GM12878 (cell line): ENCODE measurements at places on chromosomes 7 and 10. TPM values are rescaled to one million over a fixed set of nuclear protein-coding genes. Genes with fewer than 3 reads are reported as not detected.

Gene NUTM2E
- total RNA-seq = 0.58 and 0.90 TPM in 2 replicates

DNA sequence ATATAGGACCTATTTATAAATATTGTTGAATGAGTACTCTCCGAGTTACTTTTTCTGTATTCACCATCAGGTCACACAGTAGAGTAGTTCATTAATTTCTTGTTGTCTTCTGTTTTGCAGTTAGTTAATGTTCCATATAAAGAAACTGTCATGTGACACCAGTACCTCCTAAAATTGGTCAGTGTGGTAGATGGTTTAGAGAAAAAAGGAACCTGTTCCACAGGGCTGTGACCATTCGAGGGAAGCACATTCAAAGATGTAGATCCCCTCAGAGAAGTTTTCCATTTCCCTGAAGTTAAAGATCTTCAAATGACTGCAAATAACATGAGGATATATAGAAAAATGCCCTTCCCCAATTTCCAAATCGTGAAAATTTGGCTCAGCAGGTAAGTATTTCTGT, 45.7 kb downstream of the PRPF18 start:
- peaks cover 3% of the 10 kb centered on the region; the same call in 1 of the 2 replicates for H3K36me3 ChIP-seq
- no peaks in the 10 kb centered on the region for H3K4me1 ChIP-seq
- DNase-seq = no peak
- no peak overlapping the region for H3K27ac ChIP-seq

- H3K27me3 ChIP-seq = no peaks in the 10 kb centered on the region
- H3K4me1 ChIP-seq = no peaks in the 10 kb centered on the region
Observed at GRCh38 chr7:87107949-87108776, 44.1 kb upstream of the DMTF1 start.

- H3K4me1 ChIP-seq = no peaks in the 10 kb centered on the region
- no peaks in the 10 kb centered on the region for H3K27me3 ChIP-seq
Observed at GRCh38 chr7:4162884-4163564, 519.1 kb upstream of the FOXK1 start.

DNA sequence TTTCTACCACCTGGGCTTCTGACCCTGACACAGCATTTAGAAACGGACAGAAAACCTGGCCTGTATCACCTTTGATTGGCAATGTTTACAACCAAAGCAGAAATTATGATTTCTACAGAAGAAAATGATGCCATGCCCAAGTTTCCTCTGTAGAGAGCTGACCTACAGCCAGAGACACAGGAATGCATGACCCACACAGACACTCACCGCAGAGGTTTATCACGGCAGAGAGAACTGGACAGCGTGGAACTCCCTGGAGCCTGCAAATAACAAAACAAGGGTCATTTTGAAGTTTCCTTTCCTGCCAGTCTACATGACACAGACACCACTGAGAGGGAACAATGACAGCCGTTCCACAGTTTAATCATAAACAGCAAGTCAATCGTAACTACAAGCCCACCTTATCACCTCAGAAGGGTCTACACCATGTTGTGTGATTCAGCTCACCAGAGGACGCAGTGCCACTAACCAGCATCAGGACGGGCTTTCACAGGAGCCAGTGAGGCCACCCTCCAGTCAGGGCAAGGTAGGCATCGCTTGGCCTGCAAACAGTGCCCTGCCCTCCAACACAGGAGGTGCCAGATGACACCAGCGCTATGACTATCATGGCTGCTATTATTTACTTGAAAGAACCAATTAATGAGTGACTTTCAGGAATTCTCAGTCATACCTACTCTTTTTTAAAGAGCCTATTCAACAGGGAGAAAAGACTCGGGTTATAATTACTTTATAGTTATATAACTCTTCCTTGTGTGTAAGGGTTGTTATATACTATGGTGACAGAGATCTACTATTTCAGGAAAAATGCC, 139.9 kb downstream of the TNS3 start:
- H3K36me3 ChIP-seq = no peaks in the 10 kb centered on the region
- no peak overlapping the region for H3K4me3 ChIP-seq
- no peak for DNase-seq
- no peaks in the 10 kb centered on the region for H3K4me1 ChIP-seq
- H3K27ac ChIP-seq = no peak overlapping the region
- no peaks in the 10 kb centered on the region; the same call in 1 of the 2 replicates for H3K27me3 ChIP-seq

- H3K27ac ChIP-seq = no peak overlapping the region
- no peaks in the 10 kb centered on the region for H3K36me3 ChIP-seq
- H3K27me3 ChIP-seq = peaks cover 2% of the 10 kb centered on the region
- H3K4me1 ChIP-seq = no peaks in the 10 kb centered on the region
- no peak for DNase-seq
Observed at GRCh38 chr10:78808736-78809367, 259.9 kb upstream of the ZMIZ1 start.

DNA sequence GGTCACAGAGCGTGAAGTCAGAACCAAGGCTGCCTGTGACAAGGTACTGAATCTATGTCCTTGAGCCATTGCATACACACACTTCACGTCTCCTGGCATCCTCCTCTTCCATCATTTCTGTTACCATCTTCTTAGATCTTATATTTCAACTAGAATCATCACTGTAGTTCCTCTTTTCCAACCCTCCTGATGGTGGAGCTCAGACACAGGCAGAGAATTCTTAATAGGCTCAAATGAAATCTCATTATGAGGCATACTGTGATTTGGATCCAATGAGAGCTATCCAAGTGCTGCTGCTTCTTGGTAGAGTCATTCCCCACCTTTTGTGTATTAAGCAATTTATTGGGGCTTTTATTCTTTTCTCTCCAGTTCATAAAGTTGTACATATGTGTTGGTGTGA, 113.2 kb downstream of the CALCR start:
- H3K27me3 ChIP-seq = no peaks in the 10 kb centered on the region
- no peak overlapping the region for H3K4me3 ChIP-seq
- DNase-seq = no peak

DNA sequence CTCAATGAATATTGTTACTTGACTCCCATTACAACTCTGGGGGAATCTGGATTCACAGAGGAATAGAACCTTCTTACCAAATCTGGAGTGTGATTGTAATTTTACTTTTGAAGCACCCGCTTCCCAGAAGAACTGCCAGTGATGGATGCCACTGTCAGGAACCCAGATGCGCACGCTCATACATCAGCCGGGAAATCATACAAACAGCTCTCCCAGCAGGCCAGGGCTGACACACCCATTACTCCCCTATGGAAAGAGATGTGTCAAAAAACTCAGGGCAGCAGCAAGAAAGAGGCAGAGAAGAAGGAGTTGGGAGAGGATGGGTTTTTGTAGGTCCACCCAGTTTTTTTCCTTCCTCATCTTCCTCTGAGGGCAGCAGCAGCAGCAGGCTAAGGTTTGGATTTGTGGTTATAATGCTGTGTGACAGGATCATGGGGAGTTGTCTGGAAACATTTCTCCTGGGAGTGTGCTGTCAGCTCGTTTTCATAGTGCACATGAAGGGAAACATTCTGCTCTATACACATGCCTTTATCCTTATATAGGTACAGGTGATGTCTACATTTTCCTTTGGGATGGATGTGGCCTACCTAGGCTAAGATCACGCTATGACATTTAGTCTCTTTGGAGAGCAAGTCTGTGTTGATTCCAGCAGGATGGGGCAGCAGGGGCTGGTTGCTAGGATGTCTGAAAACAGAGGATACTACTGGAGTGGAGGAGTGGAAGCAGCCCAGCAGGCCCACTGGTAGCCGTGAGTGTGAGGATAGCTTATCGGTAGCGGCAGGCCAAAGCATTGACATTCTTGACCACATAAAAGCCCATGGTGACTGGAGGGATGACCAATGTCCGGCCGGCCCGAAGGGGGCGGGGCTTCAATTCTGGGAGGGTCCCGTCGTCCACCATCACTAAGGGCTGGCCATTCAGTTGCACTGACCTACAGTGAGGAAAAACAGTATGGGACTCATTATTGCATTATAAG, 12.4 kb upstream of the HPS1 start:
- H3K4me1 ChIP-seq = no peaks in the 10 kb centered on the region
- no peak for DNase-seq
- no peaks in the 10 kb centered on the region for H3K36me3 ChIP-seq

Gene SH2D4B
- 0.13 and 0.19 TPM in 2 replicates for total RNA-seq

GRCh38 chr10:60186315-60187071, 203.2 kb downstream of the ANK3 start:
- H3K4me1 ChIP-seq = no peaks in the 10 kb centered on the region
- H3K27ac ChIP-seq = no peak overlapping the region
- no peaks in the 10 kb centered on the region for H3K36me3 ChIP-seq
- no peak for DNase-seq
- no peak overlapping the region for H3K4me3 ChIP-seq

- H3K27me3 ChIP-seq = no peaks in the 10 kb centered on the region
- no peak for DNase-seq
- no peak overlapping the region for H3K27ac ChIP-seq
- H3K4me3 ChIP-seq = no peak overlapping the region
Observed at GRCh38 chr10:97234400-97234799, 48.6 kb upstream of the SLIT1 start.

DNA sequence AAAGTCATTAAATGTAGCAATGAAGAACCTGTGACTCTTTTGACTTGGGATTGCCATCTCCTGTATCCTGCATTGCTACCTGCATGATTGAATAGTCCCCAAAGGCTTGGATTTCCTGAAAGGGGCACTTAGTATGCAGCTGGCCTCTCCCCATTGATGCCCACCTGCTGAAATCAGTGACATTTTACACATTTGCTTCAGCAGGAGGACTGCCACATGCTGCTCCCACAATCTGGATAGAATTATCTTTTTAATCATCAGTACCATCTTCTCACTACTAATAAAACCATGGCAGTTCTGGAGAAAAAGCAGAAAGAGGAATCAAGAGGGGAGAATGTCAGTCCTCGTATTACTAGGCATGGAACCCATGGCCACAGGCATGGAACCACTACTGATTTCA, 67.8 kb downstream of the SLC13A1 start:
- H3K27ac ChIP-seq = no peak overlapping the region
- no peaks in the 10 kb centered on the region for H3K4me1 ChIP-seq
- H3K36me3 ChIP-seq = no peaks in the 10 kb centered on the region
- H3K4me3 ChIP-seq = no peak overlapping the region
- H3K27me3 ChIP-seq = no peaks in the 10 kb centered on the region
- no peak for DNase-seq

GRCh38 chr10:110110338-110110737, 97.1 kb upstream of the MXI1 start:
- H3K27ac ChIP-seq = no peak overlapping the region
- DNase-seq = no peak

- no peaks in the 10 kb centered on the region for H3K36me3 ChIP-seq
- no peak for DNase-seq
- no peak overlapping the region for H3K27ac ChIP-seq
- H3K4me1 ChIP-seq = peaks cover 38% of the 10 kb centered on the region
- no peaks in the 10 kb centered on the region for H3K27me3 ChIP-seq
Observed at GRCh38 chr7:111082351-111082750, 8.6 kb upstream of the LRRN3 start.

GRCh38 chr10:93081834-93082233, 8.1 kb downstream of the CYP26A1 start:
- H3K36me3 ChIP-seq = no peaks in the 10 kb centered on the region
- no peak overlapping the region for H3K27ac ChIP-seq
- peaks cover 5% of the 10 kb centered on the region; the same call in 1 of the 2 replicates for H3K4me1 ChIP-seq
- no peaks in the 10 kb centered on the region for H3K27me3 ChIP-seq
- H3K4me3 ChIP-seq = no peak overlapping the region
- no peak for DNase-seq

- no peak overlapping the region for H3K4me3 ChIP-seq
- H3K27me3 ChIP-seq = no peaks in the 10 kb centered on the region
- no peak for DNase-seq
- no peak overlapping the region for H3K27ac ChIP-seq
Observed at GRCh38 chr7:65216469-65216868, 157.2 kb upstream of the ZNF92 start.

DNA sequence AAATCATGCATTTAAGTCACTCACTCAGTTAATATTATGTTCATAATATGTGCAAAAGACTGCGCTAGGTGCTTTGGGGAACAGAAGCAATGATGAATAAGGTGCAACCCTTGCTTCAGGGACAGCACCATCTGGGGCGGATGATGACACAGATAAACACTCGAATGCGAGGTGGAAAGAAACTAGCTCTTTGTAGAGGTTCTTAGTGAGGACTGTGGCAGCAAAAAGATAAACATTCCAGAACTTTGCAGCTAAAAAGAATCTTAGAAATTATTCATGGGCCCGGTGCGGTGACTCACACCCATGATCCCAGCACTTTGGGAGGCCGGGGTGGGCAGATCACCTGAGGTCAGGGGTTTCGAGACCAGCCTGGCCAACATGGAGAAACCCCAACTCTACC, 29.8 kb upstream of the CHST15 start:
- H3K36me3 ChIP-seq = no peaks in the 10 kb centered on the region
- no peak overlapping the region for H3K27ac ChIP-seq
- H3K27me3 ChIP-seq = no peaks in the 10 kb centered on the region; the same call in 1 of the 2 replicates
- no peak overlapping the region for H3K4me3 ChIP-seq
- DNase-seq = no peak

DNA sequence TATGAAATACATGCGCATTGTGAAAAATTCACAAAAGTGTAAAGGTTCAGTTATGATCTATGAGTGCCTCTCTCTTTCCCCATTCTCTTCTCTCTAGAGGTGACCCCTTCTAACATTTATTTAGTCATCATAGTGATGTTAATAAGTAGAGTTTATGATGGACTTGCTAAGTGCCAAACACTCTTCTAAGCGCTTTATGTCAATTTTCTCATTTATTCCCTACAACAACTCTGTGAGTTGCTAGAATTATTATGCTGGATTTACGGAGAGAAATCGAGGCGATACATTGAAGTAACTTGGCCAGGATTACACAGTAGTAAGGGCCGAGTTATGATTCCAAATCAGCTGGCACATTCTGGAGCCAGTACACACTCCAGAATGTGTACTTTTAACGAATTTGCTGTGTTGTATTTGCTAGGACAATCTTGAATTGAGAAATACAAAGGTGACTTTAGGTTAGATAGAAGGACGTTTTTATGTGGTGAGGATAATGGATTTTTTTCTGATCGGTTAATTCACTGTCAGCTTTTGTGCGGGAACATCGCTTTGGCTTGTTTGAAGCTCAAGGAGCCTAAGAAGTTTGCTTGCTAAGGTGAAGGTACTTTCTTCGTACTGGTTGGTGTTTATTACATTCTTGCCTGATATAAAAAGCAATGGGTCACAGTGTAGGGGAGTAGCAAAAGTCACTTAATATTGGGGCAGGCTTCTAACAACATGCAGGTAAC, 1.4 kb downstream of the ATRNL1 start:
- no peak for DNase-seq
- H3K27me3 ChIP-seq = peaks cover 3% of the 10 kb centered on the region; the same call in 1 of the 2 replicates
- no peak overlapping the region for H3K4me3 ChIP-seq
- no peaks in the 10 kb centered on the region for H3K4me1 ChIP-seq
- no peak overlapping the region for H3K27ac ChIP-seq
